Left ventricle myocardium superior (tissue), 1 donor: ENCODE measurements at places on chromosomes 5 and 9. TPM values are rescaled to one million over a fixed set of nuclear protein-coding genes. Genes with fewer than 3 reads are reported as not detected.

Gene SLC25A48
- total RNA-seq, result 0.40 TPM

Gene AGXT2
- not detected for total RNA-seq

Gene FGD3
- 3.2 TPM for total RNA-seq

Gene PCDHB8
- 1.8 TPM for total RNA-seq

Gene LCN1
- total RNA-seq, result not detected

Gene UNC5A
- 0.22 TPM for total RNA-seq

Gene SLC4A9
- not detected for total RNA-seq

DNA sequence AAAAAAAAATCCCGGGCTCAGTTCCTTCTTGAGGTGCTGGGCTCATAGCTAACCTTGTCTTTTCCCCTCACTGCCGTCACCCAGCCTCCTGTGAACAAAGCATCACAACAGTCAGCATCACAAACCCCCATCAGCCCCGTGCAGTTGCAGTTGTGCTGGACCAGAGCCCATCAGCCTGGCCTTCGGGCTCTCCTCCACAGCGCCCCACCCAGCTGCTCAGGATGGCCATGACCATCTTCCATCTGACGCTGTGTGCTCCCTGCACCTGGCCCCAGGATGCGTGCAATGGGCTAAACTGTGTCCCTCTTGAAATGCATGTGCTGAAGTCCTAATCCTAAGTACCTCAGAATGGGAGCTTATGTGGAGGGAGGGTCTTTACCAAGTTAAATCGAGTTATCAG lies 48.1 kb downstream of the NSUN2 start:
- no peak for DNase-seq

DNA sequence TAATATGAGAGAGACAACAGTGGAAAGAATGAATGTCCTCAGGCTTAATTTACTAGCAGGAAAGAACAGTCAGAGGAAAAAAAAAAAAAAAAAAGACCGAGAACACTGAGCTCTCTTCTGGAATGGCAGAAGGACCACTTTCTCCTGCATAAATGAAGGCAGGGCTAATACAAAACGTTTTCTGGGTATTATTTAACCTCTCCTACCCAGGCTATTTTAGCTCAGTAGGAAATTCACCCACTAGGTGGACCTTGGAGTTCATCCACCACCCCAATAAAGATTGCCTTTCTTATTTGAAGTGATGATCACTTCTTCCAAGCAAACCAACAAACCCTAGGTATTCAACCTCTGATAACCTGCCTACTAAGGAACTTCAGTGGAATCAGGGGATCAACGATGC lies 3.7 kb downstream of the GLIS3 start:
- no peak for DNase-seq

- DNase-seq, result no peak
Observed at GRCh38 chr9:22028394-22028793, 19.3 kb upstream of the CDKN2B start.

DNA sequence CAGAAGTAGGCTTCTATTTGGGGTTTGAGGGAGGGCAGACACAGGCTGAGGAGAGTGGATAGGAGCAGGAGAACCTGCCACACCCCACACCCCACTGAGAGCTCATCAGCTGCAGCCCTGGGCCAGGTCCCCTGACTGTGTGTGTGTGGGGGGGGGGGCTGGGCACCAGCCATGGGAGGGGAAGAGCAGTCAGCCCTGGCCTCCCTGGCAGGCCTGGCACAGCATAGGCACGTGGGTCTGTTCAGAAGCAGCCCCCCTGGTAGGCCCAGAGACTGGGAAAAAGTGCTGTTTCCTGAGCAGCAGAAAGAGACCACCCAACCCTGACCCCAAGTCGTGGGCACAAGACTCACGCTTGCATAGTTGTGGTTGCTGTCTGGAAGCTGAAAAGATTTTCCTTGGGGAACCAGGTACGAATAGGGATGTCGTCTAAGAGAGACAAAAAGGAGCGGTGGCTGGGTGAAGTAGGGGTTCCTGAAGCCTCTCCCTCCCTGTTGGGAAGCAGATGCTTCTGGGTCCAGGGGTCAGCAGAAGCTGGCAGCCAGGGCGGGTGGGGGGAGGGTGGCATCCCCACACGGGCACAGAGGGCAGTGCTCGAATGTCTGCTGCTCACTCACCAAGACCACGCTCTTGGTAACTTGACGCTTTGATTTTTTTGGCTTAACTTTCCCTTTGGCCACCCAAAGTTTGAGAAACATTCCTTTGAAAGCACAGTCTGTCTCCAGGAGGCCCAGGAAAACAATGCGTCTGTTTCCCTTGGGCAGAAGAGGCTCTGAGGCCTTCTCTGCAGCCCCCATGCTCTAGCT lies 2.9 kb downstream of the NSMF start:
- no peak for DNase-seq

- DNase-seq, result no peak
Observed at GRCh38 chr9:116423149-116423548, 264.0 kb upstream of the TRIM32 start.

GRCh38 chr5:116472274-116472673 lies 102.3 kb downstream of the SEMA6A start:
- no peak for DNase-seq

DNA sequence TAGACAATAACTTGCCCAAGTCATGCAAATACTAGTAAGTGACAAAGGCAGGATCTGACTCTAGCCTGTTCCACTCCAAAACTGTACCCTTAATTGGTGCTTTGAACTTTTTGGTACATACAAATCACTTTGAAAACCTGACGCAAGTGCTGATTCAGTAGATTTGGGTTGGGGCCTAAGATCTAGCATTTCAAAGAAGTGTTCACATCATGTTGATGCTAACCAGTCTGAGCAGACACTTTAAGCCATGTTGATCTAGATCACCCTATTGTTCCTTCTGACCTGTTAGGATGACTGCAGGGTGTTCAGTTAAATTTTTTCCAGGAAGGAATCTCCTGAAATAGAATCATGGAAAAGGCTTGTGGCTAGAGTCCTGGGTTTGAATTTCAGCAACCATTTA lies 57.7 kb upstream of the CPEB4 start:
- DNase-seq, result no peak

DNA sequence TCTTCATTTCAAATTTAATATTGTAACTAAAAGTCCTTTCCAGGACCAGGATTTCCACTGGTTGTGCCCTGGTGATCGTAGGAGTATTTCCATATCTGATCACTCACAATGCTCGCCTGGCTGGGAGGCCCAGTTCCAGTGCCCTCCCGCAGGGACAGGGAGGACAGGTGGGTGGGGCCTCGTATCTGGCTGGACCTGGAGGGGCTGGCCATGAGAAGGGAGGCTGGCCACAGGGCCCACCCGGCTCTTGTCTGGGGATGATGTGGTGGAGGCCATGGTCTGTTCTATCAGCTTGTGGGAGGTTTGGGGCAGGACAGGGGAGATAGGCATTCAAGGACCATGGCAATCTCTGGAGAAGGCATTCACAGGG lies 286.4 kb downstream of the GADD45G start:
- DNase-seq, result peak; percentile 47

DNA sequence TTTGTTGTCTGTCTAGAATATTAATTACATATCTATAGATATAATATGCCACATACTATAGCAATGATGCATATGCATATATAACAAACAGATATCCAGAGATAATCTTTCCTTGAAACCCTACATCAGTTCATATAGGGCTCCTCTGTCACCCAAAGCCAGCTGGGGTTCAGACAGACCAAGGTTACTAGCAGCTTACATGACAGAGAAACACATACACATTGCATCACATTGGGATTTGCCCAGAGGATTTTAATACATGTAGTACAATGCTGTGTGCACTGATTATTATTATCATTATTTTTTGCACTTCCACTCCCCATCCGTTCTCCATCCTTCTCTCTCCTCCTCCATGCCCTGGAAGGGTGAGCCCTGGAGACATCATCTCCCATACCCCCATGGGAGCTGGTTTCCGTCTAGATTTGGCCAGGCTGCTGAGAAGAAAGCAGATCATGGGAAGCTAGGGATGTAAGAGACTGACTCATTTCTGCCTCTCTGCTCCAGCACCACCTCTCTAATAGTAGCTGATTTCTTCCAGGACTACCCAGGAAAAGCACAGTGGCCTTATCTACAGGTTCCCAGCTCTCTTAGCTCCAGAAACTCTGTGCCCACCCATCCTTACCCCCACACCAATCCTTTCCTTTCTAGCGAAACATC lies 23.3 kb downstream of the FST start:
- no peak for DNase-seq

DNA sequence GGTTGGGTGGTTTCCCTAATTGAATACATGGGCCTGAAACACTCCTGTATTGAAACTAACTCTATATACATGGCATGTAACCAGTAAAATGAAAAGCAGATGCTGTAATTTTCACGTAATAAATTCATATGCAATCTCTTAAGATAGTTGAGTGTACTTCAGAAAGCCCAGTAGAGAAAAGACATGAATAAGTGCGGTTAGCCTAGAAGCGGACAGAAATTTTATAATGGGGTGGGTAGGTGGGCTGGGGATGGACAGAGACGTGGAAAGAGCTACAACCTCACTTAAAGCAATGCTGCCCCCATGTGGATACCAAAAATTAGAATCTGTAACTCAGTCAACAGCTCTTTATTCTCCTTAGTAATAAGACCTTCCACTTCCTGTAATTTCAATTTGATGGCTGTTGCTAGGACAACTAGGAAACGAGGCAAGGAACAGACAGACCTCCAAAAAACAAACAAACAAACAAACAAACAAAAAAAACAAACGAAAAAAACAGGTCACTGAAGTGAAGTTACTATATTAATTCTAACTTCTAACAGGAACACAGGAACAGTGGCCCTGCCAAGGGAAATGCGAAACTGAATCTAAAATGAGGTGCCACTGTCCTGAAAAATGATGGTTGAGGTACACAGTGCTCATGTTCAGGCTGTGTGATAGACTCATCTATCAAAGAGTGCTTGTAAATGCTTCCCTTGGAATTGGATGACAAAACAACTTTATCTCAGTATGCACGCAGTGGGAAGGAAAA lies 103.4 kb upstream of the GNA14 start:
- DNase-seq, result no peak

GRCh38 chr5:131481569-131481968 lies 153.5 kb downstream of the RAPGEF6 start:
- DNase-seq, result no peak
